ENCODE measurements at places on chromosomes 5 and 9. TPM values are rescaled to one million over a fixed set of nuclear protein-coding genes. Genes with fewer than 3 reads are reported as not detected.

The THBS4 gene
- 0.43 TPM for total RNA-seq

The HMGCS1 gene
- 15.0 TPM for total RNA-seq

The CDH10 gene
- total RNA-seq, result 0.33 TPM

The SOHLH1 gene
- total RNA-seq, result not detected

The SLC46A2 gene
- total RNA-seq, result not detected

The MYMK gene
- total RNA-seq, result not detected

The LHX3 gene
- not detected for total RNA-seq

The CATSPER3 gene
- 0.14 TPM for total RNA-seq

The IFNA2 gene
- not detected for total RNA-seq

The PCDHGA3 gene
- 1.9 TPM for total RNA-seq

The ABCA1 gene
- total RNA-seq, result 15.6 TPM

The QRFP gene
- not detected for total RNA-seq

The FCN2 gene
- total RNA-seq, result not detected

The IFNK gene
- not detected for total RNA-seq

The IL9 gene
- total RNA-seq, result not detected

The KIF24 gene
- total RNA-seq, result 2.6 TPM

The SNAPC4 gene
- total RNA-seq, result 7.4 TPM

The NOXA1 gene
- total RNA-seq, result 0.51 TPM

The SLC36A3 gene
- total RNA-seq, result not detected

The ENC1 gene
- total RNA-seq, result 38.4 TPM

The PPP3R2 gene
- total RNA-seq, result not detected

The PLPP7 gene
- 9.1 TPM for total RNA-seq

- DNase-seq, result no peak
Measured at GRCh38 chr5:33637011-33637410, 196.2 kb downstream of the TARS1 start.

DNA sequence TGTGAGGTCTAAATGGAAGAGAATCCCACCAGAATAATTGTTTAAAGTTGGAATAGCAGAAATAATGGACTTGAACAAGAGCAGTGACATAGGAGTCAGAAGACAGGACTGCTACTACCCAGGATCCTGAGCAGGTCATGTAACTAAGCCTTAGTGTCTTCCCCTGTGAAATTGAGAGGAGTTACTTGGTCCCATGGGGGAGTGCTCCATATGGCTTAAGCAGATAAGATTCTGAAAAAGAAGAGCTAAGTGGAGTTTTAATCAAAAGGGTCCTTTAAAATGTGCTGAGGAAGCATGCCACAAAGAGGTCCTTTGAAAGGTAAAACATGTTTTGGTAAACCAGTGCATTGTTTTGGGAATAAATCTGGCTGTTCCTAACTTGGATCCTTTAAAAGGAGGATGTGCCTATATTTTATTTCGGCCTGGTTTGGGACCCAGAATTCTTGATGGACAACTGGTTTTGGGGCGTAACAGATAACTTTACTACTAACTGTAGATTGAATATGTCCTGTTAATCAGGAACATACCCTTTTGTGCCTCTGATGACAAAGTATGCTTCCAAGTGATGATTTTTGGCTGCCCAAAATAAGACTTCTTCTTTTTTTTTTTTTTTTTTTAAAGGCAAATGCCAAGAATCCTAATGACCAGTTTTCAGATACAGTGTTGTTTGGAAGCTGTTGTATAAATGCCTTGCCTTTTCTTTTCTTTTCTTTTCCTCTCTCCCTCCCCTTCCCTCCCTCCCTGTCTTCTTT lies 5.7 kb downstream of the RCL1 start:
- DNase-seq, result no peak

GRCh38 chr5:116395226-116395625 lies 179.4 kb downstream of the SEMA6A start:
- no peak for DNase-seq

DNA sequence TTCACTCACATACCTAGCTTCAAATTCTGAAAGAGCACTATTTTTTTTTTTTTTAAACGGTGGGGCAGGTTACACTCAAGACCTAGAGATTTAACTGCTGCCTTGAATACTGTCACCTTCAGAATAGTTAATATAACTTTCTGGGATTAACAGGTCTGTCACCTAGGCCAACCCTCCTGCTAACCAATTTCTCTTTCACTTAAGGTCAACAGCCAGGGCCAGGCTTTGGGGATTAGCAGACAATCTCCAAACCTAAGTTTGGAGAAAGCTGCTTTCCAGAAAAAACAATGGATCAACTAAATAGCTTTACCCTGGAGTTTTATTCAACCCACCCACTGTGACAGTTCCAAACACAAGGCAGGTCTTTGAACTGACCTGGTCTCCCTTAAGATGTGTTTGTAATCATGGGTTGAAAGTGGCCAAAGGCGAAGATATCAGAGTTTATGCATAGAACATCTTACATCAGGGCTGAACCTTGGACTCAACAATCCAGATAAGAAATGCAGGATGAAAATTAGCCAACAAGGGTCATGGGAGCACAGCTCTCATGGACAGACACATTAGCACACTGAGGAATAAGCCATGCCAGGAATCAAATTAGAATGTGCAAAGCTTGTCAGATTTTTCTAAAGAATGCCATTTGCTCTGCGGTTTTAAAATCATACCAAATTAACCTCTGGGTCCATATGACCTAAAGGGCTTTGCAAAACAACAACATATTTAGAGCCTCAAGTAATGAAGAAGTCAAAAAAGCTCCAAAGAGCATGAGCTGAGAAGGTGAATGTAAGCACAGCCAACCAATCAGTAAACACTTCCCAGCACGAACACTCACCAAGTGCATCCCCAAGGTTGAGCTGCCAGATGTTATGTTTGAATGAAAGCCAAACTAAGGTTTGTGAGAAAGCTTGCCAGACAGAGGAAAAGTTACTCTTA lies 538.5 kb upstream of the DMAC1 start:
- DNase-seq, result no peak

- DNase-seq, result peak; percentile 2
Measured at GRCh38 chr9:110337727-110338126, at the start of gene TXNDC8. Gene TXNDC8, minus strand, starts transcription at chr9:110337863.

GRCh38 chr9:90801973-90802322 lies 329 bp downstream of the SYK start:
- DNase-seq, result no peak

GRCh38 chr5:107605596-107606125 lies 65.1 kb downstream of the EFNA5 start:
- DNase-seq, result no peak

- no peak for DNase-seq
Measured at GRCh38 chr9:20988671-20989315, 42.6 kb downstream of the HACD4 start.

GRCh38 chr9:74120470-74120869 lies 376.7 kb upstream of the RORB start:
- DNase-seq, result no peak

- peak; percentile 80 for DNase-seq
Measured at GRCh38 chr5:34626036-34626435, 30.1 kb upstream of the RAI14 start.

GRCh38 chr5:74948031-74948546 lies 81.9 kb upstream of the FAM169A start:
- peak; percentile 52 for DNase-seq

GRCh38 chr9:6495466-6495865 lies 82.5 kb downstream of the UHRF2 start:
- no peak for DNase-seq

- peak; percentile 28 for DNase-seq
Measured at GRCh38 chr9:34701023-34701768, 8.7 kb downstream of the CCL21 start.

- no peak for DNase-seq
Measured at GRCh38 chr5:40502736-40503135, 177.0 kb upstream of the PTGER4 start.

DNA sequence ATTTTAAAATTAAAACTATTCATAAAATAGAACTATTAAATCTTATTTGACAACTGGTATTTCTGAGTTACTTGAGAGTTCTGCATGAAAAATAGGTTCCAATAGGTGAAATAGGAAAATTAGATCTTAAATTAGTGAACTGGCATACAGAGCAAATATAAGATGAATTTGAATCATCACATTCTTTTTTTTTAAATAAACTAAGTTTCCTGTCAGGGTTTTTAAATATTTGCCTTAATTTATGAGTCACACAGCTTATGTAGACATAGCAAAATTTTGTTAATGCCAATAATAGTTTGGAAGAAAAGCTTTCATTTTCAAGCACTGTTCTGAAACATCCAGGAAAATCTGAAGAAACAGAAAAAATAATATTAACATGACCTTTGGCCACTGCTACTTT lies 311.7 kb upstream of the HAPLN1 start:
- no peak for DNase-seq

DNA sequence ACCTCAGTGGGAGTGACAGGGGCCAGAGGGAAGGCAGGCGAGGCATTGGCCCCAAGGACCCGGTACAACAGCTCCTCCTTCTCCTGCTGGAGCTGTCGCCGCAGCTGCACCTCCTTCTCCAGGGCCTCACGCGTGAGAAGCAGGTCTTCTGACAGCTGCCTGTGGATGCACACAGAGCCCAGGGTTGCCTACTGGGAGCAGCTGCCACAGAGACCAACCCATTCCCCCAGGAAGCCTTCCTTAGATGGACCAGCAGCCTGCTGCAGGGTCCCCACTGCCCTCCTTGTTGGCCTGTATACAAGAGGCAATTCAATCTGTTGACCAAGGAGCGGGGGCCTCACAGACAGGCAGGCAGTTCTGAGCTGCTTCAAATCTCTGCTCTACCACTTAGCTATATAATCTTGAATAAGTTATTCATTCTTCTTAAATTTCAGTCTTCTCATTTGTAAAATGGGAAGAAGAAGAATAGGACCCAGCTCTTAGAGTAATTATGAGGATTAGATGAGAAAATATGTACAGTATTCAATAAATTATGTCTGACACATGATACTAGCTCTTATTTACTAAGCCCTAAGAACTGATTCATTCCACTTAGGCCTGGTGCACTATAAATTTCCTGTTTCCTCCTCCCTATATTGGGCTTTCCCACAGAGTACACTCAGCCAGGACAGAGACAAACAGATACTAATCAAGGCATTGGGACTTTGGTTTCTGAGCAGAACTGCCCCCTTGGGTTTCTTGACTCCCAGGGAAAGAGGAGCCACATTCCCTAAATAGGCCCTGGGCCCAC lies 26.1 kb upstream of the ANXA6 start:
- peak; percentile 40 for DNase-seq

- DNase-seq, result peak; percentile 81
Measured at GRCh38 chr5:72378639-72379289, 58.6 kb downstream of the PTCD2 start.

DNA sequence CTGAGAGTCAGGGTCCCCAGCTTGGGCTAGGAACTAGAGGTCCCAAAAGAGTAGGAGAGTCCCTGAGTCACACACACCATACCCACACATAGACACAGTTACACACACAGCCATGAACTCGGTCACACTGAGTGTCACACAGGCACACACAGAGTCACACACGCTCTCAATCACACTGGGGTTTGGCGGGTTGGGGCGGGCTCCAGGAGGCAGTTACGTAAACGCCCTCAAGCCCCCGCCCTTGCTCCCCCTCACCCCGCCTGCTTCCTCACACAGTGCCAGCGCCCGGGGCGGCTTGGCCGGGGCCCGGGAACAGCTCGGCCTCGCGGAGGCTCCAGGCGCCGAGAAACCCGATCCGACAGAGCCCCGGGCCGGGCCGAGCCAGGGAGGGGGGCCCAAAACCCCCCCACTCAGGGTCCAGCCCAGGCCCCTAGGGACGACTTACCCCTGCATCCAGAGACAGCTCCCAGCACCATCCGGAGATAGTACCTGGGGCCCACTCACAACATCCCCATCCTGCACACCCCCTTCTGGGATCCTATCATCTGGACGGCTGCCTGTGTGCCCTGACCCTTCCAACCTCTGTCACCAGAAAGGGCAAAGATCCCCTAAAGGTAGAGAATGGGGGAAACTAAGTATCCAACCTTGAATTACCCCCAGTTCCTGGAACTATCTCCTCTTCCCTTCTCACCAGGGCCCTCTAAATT lies 3.5 kb upstream of the CNTFR start:
- DNase-seq, result no peak

DNA sequence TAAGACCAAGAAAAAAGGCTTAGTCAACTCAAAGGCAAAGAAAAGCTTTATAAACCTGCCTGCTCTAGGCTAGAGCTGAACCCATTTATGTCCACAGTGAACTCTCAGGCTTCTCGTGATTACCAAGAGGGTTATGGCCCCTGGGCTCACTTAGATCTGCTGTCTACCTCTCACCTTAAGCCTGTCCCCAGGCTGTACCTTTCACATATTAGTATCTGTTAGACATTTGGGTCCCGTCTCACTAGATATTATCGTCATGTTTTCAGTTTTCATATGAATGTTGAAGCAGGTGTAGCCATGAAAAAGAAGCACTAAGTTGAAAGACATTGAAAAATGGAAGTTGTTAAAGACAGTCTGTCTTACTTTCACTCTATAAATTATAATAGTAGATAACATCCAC lies 75.2 kb upstream of the COX7C start:
- no peak for DNase-seq

- peak; percentile 54 for DNase-seq
Measured at GRCh38 chr5:74954919-74955318, 88.7 kb upstream of the FAM169A start.

GRCh38 chr5:2205185-2205585 lies 322.5 kb upstream of the IRX4 start:
- no peak for DNase-seq

GRCh38 chr9:36659500-36659899 lies 86.8 kb downstream of the MELK start:
- DNase-seq, result no peak

GRCh38 chr9:21016701-21017491 lies 14.5 kb downstream of the HACD4 start:
- peak; percentile 78 for DNase-seq

DNA sequence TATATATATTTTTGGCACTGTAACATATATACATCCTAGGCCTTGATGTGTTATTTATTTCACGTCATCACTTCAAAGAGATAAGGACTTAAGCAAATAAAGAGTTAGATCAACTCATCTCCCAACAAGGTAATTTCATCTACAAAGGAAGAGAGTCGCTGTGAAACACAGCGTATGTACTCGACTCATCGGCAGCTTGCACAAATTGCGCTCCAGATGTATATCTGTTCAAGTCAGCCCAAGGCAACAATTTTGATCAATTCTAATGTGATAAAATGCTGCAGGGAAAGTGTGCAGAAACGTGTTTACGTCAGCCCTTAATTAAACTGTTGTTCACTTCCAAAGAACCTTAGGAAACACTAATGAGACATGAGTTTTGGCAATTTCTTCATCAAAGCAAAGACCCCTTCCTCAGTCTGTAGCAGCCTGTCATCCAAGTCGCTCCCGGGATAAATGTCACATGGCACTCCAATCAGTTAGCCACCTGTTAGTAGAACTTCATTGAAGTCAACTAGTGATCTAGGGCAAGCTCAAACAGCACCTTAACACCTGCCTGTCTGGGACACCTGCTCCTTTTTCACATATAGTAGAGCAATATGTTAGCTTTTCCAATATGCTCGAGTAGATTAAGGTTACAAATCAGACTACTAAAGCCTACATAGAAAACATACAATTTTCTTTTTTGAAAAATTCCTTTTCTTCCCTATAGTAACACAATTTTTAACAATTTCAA lies 182.4 kb downstream of the NFIB start:
- DNase-seq, result no peak

DNA sequence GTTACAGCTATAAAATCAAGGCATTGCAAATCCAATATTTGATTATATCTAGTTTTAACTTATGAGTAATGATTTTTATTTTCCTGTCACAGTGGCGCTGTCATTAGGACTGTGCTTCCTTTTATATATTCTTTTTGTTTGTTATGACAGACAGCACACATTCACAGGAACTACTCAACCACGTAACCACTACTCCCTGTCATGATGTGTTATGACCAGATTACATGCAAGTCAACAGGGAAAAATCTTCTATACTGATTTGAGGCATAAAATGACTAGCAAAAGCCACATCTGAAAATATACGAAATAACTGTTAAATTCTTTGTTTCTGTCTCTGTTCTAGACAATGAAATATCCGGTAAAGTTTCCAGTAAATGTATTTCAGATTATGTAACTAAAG lies 25.4 kb downstream of the SREK1 start:
- no peak for DNase-seq

Data from HFFc6 (cell line).